Stimulated activated CD4-positive, alpha-beta T cell treated with anti-CD3 and anti-CD28 coated beads, Interleukin-2, amount 100 ng/mL, for 24 hours (primary cell): ENCODE measurements at places on chromosomes 1 and 21.

DNA sequence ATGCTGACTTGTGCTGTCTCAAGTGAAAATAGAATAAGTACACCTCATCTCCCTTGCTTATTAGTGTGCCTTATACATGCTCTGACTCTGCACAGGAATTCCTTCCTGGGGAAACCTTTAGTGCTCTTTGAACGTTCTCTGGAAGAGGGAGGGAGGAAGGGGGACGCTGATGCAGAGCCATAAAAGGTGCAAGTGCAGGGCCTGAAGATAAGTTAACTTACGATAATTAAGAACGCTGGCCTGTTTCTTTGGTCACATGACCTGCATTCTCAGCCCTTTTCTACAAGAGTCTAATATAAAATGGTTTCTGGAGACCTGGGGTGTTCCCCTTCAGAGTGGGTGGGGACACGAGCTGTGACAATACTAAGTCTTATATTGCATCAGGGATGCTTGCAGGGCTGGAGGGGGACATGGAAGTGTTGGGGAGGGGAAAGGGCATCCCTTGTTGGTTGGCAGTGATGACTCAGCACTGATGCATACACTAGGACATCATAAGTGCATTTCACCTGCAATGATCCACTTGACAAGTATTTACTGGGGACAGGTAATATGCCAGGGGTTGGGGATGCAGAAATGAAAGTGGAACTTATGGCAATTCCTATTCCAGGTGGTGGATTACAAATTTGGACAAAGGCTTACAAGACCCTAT lies 26.3 kb upstream of the KIAA0040 start:
- no peak for DNase-seq

DNA sequence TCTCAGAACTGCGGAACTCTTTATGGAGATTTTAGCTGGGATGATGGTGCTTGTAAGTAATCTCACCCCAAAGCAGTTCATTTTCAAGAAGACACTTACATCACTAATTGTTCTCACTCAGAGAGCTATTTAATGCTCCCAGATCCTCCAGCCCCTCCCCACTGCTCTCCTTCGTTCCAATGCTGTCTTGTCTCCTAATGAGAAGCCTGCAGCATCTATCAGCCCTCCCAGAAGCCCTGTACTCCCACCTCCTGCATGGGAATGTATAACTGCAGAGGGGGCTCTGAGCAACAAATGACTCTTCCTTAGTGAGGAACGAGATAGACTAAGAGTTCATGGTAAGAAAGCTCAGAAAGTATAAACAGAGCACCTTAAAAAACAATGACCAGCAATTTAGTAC lies 377.4 kb upstream of the RUNX1 start:
- no peak for DNase-seq

GRCh38 chr1:184843732-184844495 lies 89.3 kb upstream of the EDEM3 start:
- DNase-seq, result peak; percentile 58

DNA sequence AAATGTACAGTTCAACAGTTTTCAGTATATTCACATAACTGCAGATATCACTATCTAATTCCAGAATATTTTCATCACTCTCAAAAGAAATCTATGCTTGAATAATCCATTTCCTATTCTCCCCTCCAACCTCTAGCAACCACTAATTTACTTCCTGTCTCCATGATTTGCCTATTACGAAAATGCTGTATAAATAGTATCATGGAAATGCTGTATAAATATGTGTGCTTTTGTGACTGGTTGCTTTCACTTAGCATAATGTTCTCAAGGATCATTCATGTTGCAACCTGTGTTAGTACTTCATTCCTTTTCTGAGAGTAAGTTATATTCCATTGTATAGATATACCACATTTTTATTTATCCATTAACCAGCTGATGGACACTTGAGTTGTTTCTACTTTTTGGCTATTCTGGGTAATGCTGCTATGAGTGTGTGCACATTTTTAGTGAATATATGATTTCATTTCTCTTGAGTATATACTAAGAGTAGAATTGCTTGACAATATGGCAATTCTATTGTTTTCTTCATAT lies 115.6 kb downstream of the TNFSF18 start:
- no peak for DNase-seq

- no peak for DNase-seq
Measured at GRCh38 chr1:159990005-159990404, 36.0 kb upstream of the SLAMF9 start.

GRCh38 chr1:30750731-30751291 lies 6.8 kb downstream of the LAPTM5 start:
- DNase-seq, result no peak

- no peak for DNase-seq
Measured at GRCh38 chr1:186708694-186709097, 28.5 kb upstream of the PTGS2 start.

DNA sequence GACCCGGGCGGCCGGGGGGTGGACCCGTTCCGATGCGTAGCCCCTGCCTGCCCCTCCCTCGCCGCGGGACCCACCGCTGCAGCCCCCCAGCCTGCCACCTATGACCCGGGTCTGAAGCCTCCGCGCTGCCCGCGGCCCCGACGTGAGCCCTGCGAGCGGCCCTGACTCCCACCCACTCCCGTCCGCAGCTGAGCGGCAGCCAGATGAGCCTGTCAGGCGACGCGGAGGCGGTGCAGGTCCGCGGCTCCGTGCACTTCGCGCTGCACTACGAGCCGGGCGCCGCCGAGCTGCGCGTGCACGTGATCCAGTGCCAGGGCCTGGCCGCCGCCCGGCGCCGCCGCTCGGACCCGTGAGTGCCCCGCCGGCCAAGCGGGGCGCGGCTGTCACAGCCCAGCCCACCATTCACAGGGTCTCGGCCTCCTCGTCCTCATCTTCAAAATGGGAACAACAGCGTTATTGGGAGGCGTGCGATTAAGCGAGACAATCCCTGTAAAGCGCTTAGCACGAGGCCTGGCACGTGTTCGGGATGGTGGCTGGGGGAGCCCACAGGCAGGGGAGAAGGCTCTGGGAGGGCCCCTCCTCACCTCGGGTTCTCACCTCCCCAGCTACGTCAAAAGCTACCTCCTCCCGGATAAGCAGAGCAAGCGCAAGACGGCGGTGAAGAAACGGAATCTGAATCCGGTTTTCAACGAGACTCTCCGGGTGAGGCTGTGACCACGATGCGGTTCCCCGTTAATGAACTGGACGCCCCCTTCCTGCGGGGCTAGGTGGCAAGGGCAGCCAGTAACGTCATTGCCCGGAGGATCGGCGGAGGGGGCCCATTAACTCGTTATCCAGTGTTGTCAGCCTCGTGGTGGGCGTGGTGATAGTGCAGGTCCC lies 8.2 kb downstream of the SYTL1 start:
- DNase-seq, result no peak

DNA sequence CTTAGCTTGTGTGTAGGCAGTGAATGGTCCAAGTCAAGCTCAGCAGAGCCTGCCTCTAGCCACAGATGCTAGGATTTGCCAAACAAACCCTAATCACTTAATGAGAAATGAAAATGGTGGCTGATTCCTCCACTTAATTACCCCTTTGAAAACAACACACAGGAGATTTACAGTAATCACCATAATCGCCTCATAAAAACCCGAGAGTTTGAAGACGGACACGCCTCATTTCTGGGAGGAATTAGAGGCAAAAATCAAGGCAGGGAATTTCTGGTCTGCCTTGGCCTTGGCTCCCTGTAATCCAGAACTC lies 16.3 kb upstream of the FOXE3 start:
- no peak for DNase-seq

DNA sequence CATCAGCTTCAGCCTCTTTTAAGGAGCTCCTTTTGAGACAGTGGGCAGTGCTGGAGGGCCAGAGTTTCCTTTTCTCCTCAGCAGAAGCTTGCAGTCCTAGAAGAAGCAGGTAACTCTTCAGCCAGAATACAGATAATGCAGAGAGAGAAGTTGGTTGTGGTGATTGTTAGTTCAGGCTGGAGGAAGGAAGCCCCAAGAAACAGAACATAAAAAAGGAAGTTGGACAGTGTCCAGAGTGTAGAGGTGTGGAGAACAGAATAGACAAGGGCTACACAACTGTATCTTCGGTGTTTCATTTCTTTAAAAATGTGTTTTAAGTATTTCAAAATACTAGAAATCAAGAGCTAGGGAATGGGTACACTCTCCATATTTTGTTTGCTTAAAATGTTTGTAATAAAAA lies 6.4 kb upstream of the TACSTD2 start:
- DNase-seq, result no peak
